ENCODE measurements at places on chromosomes 5 and 9.

- DNase-seq = no peak
These were observed 140.4 kb downstream of the ATPSCKMT start for GRCh38 chr5:10109299-10109698.

GRCh38 chr5:171207256-171207847 is 101.7 kb upstream of the TLX3 start:
- no peak for DNase-seq

GRCh38 chr9:86034863-86035734 is 64.3 kb downstream of the GOLM1 start:
- DNase-seq = no peak

DNA sequence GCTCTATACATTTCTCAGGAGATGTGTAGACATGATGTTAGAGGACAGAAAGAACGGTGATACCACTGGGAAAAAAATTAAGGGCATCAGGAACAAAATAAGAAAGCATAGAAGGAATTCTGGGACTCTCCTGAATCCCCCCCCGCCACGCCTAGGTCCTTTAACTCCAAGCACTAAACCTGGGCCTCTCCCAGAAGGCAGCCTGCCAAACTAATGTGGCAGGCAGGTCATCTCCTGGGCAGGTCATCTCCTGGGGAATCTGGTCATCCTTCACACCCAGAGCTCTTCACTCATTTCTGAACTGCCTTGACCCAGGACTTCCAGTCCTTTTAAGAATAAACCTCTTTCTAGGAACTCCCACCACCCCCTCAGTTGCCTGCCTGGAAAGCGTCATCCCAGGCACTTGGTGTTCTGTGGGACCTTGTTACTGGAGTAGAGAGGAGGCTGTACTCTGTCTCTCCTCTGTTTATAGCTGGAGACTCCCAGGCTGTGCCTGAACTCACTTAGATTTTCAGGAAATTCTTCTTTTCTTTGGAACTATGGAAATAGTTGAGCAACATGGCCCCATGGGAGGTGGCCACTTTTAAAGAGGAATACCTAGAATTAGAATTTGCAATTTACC is 24.1 kb downstream of the PSAT1 start:
- peak; percentile 10 for DNase-seq

- DNase-seq = no peak
These were observed 7.4 kb upstream of the HNRNPA0 start for GRCh38 chr5:137761566-137761965.

DNA sequence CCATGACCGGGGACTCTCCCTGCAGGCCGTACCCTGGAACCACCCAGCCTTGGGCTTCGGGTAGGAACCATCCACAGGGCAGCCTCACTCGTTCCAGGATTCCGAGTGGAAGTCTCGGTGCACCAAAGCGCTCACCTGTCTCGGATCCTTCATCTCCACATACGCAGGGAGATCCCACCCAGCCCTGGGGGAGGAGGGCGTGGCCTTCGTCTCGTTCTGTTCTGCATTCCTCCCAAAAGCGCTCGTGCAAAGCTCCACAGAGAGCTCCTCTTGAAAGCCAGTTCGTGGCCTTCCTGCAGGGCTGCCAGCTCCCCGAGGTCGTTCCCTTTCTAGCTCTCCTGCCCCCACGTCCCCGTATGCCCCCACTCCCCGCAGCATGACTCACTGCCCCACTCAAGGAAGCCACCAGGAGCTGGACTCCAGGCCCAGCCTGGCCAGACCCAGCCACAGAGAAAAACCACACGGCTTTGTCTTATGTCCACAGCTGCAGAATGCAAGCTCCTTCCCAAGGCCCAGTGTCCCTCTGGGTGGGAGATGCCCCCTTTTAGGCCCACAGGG is 65.0 kb upstream of the SARDH start:
- no peak for DNase-seq

DNA sequence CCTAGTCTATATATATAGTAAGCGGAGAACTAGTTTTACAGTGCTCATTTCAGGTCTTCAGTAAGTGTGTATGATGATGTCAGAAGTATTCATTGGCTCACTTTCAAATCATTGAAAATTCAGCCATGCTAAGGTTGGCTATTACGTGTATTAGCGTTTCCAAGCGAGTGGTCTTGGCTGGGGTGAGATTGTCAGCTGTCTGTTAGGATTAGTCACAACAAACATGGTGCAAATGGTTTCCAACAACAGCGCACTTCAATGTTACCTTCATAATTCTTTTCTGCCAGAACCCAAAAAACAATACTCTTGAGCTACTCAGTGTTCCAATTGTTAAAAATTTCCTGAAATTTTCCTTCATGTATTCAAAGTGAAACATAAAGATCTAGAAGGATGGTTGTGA is 283.0 kb downstream of the AOPEP start:
- no peak for DNase-seq
